Mucosa of gallbladder (tissue), 1 donor: ENCODE measurements at places on chromosomes 6 and 20. TPM values are rescaled to one million over a fixed set of nuclear protein-coding genes. Genes with fewer than 3 reads are reported as not detected.

- no peak for DNase-seq
Observed at GRCh38 chr6:133466680-133467079, 225.5 kb downstream of the EYA4 start.

- DNase-seq: no peak
Observed at GRCh38 chr20:21682521-21682954, 22.9 kb upstream of the PAX1 start.

DNA sequence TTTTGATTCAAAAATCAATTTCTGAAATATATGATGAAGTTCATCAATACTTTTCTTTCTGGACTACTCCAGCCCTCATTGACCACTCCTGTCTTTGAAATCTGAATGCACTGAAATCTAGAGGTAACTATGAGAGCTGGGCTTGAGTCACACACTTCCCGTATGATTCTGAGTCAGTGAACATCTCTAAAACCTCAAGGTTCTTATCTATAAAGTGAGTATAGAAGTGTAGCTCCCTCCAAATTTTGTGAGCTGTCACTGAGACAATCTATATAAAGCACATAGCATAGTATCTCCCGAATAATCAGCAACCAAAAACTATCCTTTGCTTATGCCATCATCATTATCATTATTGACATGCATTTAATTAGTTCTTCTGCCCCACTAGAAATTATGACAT is 182.4 kb downstream of the TSHZ2 start:
- DNase-seq: no peak

DNA sequence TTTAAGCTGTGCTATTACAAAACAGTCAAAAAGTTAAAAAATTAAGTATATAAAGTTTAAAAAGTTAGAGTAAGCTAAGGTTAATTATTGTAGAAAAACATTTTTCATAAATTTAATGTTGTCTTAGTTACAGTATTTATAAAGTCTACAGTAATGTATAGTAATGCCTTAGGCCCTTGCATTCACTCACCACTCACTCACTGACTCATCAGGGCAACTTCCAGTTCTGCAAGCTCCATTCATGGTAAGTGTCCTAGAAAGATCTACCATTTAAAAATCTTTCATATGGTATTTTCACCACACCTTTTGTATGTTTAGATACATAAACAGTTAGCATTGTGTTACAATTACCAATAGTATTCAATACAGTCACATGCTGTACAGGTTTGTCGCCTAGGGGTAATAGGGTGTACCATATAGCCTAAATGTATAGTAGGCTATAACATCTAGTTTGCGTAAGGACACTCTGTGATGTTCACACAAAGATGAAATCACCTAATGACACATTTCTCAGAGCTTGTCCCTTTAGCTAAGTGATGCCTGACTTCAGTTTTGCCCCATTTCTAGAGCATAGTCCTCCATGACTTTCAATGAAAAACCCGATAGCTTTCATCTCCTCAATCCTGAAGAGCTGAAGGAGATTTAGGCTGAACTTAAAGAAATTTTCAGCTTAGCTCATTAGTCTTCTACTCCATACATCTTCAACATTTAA is 14.9 kb upstream of the HLA-DRA start:
- DNase-seq: no peak

DNA sequence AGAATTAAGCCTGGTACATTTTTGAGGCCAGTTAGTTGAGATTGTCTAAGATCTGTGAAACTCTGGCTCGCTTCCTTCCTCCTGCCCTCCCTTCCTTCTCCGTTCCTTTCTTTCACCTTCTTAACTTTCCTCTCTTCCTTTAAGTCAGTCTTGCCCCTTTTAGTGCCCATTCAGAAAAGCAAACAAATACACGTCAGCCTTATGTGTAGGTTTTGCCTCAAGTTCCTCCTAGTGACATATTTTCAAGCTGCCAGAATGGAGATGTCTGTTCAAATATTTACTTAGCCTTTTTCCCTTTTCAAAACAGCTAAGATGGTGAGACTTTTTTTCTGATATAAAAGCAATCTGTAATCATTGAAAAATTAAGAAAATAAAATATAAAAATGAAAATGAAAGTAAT is 178.4 kb downstream of the FARS2 start:
- DNase-seq: no peak

DNA sequence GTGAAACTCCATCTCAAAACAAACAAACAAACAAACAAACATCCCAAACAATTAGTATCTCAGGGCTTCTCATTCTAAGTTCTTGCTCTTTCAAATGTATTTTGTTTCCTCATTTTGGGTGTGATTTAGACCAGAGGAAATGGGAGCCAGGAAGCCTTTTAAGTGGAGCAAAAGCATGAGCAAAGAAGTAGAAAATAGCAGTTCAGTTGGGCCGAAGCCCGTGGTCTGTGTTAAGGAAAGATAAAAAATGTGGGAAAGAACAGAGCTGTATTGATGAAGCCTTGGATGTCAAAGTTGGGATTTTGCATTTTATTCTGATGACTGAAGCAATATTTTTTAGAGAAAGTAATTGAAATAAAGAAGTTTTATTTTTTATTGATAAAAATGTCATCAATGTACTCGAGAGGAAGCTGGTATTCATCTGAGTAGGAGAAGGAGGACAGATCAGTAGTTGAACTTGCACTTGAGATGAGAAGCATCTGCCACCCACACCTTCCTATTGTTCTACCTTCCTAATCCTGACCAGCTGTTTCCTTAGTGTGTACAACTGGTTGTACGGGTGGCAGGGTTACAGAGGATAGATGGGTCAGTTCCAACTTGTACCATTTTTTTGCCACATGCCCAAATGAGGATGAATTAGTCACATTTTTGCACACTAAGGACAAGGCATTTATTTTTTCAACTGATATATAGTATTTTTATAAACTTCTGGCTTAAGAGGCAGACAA is 56.1 kb downstream of the KIAA0408 start:
- no peak for DNase-seq

- DNase-seq: no peak
Observed at GRCh38 chr6:38773338-38773737, 58.2 kb downstream of the DNAH8 start.

The OR14J1 gene
- 0.20 TPM for total RNA-seq

The NNAT gene
- 6.3 TPM for total RNA-seq

The C20orf204 gene
- total RNA-seq: 1.7 TPM

The LPA gene
- 1.3 TPM for total RNA-seq

The MEP1A gene
- total RNA-seq: not detected
